ENCODE measurements at places on chromosomes 3 and 15. TPM values are rescaled to one million over a fixed set of nuclear protein-coding genes. Genes with fewer than 3 reads are reported as not detected.

DNA sequence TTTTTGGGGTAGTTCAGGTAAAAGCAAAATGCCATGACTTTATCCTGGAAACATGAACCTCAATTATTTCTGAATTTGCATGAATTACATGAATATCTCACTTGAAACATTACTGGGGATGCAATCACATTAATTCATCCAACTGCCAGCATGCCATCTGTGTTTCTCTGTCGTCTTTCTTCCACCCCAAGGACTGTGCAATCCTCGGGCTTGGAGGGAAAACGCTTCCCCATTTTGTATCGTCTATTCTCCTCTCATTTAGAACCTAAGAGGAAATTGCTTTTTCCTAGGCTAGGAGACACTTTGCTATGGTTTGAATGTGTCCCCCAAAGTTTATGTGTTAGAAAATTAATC is 109.4 kb downstream of the SQOR start:
- no peak for DNase-seq

GRCh38 chr15:96213045-96213444 is 117.5 kb upstream of the NR2F2 start:
- no peak for DNase-seq

GRCh38 chr3:194136519-194137007 is 615 bp downstream of the HES1 start:
- DNase-seq: no peak

- no peak for DNase-seq
These were observed 67.6 kb upstream of the GADL1 start for GRCh38 chr3:30962084-30962483.

- no peak for DNase-seq
These were observed 37.4 kb upstream of the ARPP21 start for GRCh38 chr3:35601959-35602358.

The TMEM44 gene
- total RNA-seq: 16.2 TPM

The PIGZ gene
- total RNA-seq: 0.88 TPM

- no peak for DNase-seq
These were observed 9.8 kb upstream of the VGLL4 start for GRCh38 chr3:11653298-11654055.

Data from kidney epithelial cell (primary cell).